Stimulated activated CD4-positive, alpha-beta T cell treated with anti-CD3 and anti-CD28 coated beads, TNF-alpha, amount 100 ng/mL, for 4 hours (primary cell): ENCODE measurements at places on chromosomes 4 and X.

DNA sequence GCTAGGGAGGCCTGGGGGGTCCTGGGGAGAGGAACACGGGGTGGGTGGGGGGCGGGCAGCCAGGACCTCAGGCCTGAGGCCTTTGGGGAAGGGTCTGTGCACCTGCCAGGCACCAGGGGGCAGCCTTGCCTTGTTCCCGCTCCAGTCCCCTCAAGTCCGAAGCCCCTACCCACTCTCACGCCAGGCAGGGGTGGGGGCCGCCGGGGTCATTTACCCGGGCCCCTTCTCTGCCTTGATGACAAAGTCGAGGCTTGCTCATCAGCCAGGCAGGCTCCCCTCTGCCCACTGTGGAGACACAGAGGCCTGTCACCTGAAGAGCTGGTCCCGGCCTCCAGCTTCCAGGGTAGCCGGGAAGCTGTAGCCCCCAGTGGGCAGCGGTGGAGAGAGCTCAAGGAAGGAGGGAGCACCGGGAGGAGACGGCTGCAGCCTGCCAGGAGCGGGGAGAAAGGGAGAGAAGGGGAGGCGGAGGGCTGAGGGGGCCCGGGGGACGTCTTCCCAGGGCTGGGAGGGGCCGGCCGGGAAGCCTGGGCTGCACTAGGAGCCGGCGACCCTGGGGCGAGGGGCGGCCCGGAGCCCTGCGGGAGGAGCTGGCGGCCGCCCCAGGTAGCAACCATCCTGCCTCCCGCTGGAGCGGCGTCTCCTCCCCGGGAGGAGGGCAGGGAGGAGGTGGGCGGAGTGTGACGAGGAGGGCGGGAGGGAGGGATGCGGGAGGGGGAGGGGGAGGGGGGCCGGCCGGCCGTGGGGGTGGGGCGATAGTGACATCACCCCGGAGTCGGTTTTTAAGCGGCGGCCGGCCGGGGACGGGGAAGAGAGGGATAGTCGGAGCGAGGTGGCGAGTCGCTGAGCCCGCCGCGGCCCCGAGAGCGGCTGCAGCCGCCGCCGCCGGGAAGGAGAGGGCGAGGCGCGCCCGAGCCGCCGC lies at the start of gene SLC6A8:
Gene SLC6A8 (plus strand): TSS at position 806 of the 919 bp plus-strand sequence. CDS start 649 bp downstream, outside the sequence.
- DNase-seq, result no peak

DNA sequence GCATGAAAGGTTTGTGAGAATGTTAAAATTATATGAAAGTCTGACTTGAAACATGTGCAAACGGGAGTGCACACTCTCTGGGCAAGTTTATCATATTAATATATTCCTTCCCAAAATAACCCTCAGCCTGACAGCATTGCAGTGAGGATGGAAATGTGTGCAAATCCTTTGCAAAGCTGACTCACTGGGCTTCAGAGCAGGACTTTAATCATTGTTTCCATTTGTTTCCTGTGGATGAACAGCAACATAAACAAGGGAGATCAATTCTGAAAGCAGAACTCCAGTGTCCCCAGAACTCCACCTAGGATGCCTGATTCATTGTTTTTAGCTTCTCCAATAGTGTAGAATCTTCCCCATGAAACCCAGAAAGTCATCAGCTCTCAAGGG lies 32.9 kb downstream of the SLC2A9 start:
- no peak for DNase-seq

- no peak for DNase-seq
These were observed 124.7 kb downstream of the CAMK2D start for GRCh38 chr4:113636877-113637276.

DNA sequence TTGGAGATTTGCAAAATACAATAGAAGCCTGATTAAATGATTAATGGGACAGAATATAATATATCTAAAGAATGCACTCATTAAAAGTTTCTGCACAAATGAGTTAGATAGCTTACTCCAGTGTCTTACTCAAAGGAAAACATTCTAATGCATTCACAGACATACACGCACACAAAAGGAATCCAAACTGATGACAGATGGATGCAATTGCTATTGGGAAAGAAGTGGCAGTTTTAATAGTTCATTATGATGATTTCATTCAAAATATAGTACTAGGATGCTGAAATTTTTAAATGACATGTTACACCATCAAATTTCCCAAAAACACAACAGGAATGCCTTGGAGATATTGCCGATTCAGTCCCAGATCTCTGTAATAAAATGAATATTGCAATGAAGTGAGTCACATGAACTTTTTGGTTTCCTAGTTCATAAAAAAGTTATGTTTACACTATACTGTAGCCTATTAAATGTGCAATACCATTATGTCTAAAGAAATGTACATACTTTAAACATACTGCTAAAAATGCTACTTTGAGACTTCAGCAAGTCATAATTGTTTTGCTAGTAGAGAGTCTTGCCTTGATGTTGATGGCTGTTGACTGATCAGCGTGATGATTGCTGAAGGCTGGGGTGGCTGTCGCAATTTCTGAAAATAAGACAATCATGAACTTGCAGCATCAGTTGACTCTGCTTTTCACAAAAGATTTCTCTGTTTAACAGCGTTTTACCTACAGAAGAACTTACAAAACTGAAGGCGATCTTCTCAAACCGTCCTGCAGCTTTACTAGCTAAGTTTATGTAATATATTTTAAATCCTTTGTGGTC lies 45.6 kb downstream of the BBS12 start:
- DNase-seq, result no peak

DNA sequence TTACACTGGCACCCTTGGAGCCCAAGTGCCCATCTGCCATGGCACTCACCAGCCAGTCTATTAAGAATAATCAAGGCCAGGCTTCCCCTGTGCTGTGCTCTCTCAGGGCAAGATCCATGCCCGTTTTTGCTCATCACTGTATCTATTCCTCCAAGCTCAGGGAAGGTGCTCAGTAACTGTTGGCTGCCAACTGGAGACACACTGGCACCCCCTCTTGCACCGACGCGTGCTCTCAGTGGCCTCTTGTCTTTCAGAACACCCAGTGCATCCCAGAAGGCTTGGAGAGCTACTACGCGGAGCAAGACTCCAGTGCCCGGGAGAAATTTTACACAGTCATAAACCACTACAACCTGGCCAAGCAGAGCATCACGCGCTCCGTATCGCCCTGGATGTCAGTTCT lies 30.1 kb downstream of the NSG1 start:
- DNase-seq, result no peak

GRCh38 chr4:67394879-67395278 lies 150.4 kb downstream of the CENPC start:
- no peak for DNase-seq

GRCh38 chr4:42786350-42787078 lies 106.0 kb upstream of the GRXCR1 start:
- DNase-seq, result no peak

GRCh38 chr4:1592068-1592708 lies 91.9 kb downstream of the FAM53A start:
- DNase-seq, result no peak

- no peak for DNase-seq
These were observed 50.1 kb downstream of the FBXW7 start for GRCh38 chr4:152485726-152486276.

DNA sequence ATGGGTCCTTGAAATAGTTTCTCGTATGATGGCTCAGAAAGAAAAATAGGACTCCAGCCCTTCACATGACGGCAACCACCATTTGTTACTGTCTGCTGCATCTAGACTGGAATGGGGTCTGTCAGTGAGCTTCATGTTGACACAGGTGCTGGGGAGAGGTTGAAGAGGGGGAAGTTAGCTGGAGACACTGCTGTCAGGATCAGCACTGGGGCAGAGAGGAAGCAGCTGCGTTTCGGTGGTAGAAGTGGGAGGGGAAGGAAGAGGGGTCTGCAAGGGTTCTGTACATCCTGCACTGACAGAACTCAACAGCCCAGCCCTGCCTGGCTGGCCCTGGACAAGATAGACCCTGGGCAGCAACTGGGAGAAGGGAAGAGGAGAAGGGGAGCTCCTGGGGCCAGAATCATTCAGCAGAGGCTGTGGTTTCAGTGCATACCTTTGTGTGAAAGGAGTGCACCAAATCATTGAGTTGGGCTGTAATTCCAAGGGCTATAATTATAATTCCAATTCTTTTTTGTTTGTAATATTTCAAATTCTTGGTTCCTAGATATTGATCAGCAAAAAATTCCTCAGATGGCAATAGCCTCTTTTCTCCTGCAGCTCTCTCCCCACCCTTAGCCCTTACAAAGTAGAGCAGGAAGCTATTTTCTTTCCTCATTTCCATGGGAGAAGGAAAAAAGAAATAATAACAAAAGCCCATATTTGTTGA lies 119.4 kb upstream of the C1GALT1C1 start:
- DNase-seq, result no peak

- DNase-seq, result no peak
These were observed 2254.4 kb downstream of the ARAP2 start for GRCh38 chr4:33989820-33990443.

DNA sequence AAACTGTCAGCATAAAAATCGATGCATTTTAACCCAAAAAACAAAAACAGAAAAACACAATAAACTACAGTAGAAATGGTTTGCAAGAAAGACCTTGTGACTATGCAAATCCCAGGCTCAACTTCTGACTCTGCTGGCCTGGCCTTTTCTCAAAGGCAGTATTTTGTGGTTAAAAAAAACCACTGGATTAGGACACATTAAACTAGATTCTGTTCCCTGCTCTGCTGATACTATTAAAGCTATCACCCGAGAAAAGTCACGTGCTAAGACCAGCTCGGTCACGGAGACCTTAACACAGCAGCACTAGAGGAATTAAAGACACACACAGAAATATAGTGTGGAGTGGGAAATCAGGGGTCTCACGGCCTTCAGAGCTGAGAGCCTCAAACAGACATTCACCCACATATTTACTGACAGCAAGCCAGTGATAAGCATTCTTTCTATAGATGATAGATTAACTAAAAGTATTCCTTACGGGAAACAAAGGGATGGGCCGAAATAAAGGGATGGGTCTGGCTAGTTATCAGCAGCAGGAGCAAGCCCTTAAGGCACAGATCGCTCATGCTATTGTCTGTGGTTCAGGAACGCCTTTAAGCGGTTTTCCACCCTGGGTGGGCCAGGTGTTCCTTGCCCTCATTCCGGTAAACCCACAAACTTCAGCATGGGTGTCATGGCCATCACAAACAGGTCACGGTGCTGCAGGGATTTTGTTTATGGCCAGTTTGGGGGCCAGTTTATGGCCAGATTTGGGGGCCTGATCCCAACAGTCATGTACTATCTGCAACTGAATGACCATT lies 16.1 kb downstream of the CBR4 start:
- no peak for DNase-seq

- DNase-seq, result no peak
These were observed 4.5 kb upstream of the PPP2R2C start for GRCh38 chr4:6476893-6477292.

- DNase-seq, result no peak
These were observed 1213.4 kb downstream of the STIM2 start for GRCh38 chr4:28073860-28074555.

DNA sequence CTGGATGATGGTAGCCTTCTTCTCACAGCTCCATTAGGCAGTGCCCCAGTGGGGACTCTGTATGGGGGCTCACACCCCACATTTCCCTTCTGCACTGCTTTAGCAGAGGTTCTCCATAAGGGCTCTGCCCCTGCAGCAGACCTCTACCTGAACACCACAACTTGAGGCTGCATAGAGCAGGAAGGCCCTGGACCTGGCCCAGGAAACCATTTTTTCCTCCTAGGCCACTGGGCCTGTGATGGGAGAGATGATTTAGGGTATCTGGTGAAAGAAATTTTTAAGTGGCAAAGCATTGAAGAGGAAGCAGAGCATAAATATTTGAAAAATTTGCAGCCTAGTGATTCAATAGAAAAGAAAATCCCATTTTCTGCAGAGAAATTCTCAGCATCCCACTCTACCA lies 17.3 kb downstream of the F8A3 start:
- no peak for DNase-seq

- no peak for DNase-seq
These were observed 888.9 kb downstream of the PCDH18 start for GRCh38 chr4:136643416-136643815.

DNA sequence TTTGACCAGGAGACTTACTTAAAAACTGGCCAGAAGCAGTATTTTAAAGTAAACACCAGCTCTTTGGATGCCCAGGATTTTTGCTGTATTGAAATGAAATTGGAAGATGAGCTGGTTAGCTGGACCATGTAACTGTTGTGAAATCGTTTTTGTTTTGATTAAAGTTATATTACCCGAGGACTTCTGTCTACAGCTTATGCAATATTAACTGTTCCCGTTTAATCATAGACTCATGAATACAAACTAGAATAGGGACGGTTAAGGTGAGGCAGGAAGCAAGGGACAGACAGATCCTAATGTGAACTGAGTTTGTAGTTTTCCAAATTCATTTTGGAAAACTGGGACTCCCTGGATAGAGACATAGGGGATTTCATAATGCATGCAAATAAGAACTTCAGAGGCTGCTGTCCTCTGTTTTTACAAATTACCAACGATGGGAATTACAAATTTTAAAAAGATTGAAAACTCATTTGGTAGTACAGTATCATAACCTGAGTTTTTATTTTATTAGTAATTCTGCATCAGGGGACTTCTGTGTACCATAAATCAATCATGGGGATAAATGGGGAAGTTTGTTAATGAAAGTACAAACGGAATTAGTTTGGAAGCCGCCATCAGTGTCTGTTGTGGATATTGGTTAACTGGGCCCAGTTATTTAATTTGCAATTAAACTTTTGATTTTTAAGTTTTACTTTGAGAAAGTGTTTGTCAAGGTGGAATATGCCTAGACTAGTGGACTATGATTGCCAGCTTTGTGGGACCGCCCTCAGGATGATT lies 304.4 kb downstream of the AFF2 start:
- DNase-seq, result no peak
